Brain (organoid and tissue), 16 donors: ENCODE measurements at places on chromosomes 12 and 14.

GRCh38 chr12:124828264-124829007 lies 35.2 kb downstream of the SCARB1 start:
- no peak for DNase-seq

- DNase-seq: peak; percentile 76
Measured at GRCh38 chr12:124687917-124688316, 120.5 kb upstream of the NCOR2 start.

DNA sequence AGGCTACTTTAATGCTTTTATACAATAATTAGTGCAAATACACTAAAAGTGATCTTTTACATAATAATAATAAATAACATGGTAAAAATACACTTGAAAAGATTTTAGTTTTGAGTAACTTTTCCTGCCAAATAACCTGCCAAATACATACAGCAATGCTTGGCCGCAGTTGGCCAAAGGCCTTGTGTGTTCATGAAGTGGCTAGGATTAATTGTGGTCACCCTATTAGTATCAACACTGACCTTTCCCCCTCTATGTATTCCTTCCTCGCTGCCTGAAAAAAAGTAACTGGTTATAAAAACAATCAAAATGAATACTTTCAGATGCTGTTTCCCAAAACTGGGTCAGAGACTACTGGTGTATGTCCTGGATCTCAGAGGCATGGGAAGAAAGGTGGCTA lies 34.3 kb downstream of the KICS2 start:
- DNase-seq: no peak

DNA sequence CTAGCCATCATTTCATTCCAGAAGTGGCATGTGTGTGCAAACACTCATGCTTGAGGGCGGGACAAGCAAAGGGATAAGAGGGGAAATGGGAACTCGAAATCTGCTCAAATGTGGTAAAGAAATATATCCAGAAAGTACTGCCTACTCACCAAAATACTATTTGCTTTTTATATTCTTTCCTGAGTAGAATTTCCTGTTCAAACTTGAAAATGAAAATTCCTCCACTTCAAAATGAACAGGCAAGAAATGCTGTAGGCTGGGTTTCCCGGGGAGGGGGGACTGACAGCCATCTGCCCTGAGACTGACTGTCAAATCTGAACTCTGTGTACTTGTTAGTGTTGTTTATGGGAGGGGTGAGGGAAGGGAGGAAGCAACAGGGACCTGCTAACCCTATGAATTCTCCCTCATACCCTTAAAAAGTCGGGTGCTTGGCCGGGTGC lies 34.6 kb downstream of the NTF3 start:
- no peak for DNase-seq

DNA sequence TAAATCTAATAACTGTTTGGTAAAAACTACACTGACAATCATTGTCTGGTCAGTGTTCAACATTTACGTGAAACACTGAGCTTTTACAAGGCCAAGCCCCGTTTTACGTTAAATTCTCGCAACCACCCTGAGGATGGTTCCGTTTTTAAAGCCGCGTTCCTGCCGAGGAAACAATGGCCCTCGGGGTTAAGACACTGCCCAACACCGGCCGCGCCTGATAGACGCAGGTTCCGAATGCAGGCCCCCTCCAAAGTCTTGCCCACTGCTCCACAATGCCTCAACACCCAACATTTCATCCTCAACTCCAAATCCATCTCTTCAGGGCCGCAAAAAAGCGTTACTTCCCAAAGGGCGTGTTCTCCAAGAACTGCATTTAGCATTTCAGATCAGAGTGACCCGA lies 953 bp upstream of the SNRPF start:
- DNase-seq: no peak

DNA sequence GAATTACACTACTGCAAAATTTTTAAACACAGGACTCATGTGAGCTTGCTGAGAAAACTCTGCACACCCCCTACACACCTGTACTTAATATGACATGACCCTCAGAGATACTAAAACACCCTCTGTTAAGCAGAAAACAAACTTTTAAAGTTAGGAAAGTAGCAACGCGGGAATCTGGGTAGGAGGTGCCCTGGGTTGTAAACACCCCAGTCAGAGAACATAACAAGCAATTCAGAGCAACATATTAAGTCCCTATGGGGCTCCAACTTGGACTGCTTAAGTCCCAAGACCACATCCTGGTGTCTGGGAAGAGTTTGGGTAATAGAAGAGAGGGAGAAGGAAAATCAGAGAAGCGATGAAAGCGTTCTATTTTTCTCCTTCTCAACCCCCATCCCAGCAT lies 1.2 kb downstream of the ATF7 start:
- DNase-seq: no peak
